ENCODE measurements at places on chromosomes 11 and 22.

DNA sequence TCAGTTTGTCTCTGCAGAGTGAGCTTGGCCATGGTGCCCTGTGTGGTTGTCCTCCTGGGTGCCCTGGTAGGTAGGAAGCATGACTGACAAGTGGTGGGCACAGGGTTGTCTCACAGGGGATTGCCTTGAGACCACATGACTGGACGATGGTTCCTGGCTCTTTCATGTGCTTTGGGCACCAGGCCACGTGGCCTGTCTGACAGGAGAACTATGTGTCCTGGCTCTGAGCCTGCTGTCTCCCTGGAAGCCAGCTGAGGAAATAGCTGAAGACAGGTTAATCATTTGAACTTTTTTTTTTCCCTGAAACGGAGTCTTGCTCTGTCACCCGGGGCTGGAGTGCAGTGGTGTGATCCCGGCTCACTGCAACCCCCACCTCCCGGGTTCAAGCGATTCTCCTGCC is 93.2 kb downstream of the LDLRAD3 start:
- peak; percentile 34 for DNase-seq

GRCh38 chr11:44775366-44775984 is 48.7 kb downstream of the TSPAN18 start:
- peak; percentile 32 for DNase-seq

GRCh38 chr11:34730544-34731295 is 109.8 kb downstream of the EHF start:
- no peak for DNase-seq

GRCh38 chr11:100647861-100648260 is 39.2 kb upstream of the ARHGAP42 start:
- DNase-seq: no peak

DNA sequence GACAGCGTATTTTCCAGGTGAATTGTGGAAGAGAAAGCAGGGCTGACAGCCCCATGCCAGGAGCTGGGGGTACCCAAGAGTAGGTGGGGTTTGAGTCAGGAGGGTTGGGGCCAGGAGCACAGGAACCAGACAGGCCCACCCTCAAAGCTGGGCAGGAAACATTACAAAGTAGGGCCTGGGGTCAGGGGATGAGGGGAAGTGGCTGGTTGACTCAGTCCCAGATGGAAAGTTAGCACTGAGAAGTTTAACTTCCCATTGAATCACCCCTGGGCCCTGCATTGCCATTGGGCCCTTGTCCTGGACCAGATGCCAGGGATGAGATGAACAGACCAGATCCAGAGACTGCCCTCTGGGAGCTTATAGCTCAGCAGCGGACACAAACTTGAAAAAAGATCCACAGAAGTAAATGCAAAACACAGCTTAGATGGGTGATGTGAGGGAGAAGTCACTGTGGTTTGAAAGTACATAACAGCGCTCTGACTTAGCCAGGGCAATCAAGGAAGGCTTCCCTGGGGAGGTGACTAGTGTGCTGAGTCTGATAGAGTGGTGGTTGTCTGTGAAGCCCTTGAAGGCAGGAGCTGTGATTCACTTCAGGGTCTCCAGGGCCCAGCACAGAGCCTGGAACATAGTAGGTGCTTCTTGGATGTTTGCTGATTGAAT is 2.2 kb downstream of the MAFF start:
- peak; percentile 31 for DNase-seq

DNA sequence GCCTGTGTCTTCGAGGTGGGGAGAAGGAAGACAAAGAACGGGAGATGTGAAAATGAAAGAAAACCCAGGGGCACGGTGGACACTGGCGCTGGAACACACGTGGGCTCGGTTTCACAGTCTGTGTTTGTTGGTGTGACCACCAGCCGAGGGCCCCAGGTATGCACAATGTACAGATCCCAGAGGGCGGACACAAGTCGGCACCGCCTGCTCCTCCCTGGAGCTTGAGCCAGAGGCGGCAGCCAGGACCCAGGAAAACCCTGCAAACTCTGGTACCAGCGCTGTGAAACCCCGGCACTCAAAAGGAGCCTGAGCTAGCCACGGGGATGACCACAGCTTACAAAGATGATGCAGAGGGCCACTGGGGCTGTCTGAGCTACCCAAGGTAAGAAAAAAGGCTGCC is 105.0 kb downstream of the SHANK2 start:
- no peak for DNase-seq

Data from mammary epithelial cell (primary cell).